ENCODE measurements at places on chromosomes 2 and 18.
A peak's percentile ranks its signal among the peaks of the same experiment; 100 is the strongest.

DNA sequence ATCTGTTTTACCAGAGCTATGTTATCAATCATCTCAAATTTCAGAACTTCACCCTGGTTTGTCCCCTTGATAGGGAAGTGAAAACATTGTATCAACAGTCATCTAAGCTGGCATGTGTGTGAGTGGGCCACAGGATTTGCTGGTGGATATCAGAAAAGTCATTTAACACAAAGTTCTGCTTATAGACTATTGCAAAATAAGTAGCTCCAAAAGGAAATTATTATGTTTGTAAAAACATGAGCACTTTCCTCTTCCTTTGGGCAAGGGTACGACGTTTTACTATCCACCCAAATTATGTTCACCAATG is 20.7 kb upstream of the COPS8 start:
- DNase-seq, result no peak

- no peak for DNase-seq
These were observed 126.7 kb upstream of the TMEM200C start for GRCh38 chr18:6022074-6022444.

- DNase-seq, result no peak
These were observed 265.1 kb downstream of the NEDD4L start for GRCh38 chr18:58309099-58309498.

GRCh38 chr18:48850822-48851598 is 99.8 kb downstream of the SMAD7 start:
- no peak for DNase-seq

DNA sequence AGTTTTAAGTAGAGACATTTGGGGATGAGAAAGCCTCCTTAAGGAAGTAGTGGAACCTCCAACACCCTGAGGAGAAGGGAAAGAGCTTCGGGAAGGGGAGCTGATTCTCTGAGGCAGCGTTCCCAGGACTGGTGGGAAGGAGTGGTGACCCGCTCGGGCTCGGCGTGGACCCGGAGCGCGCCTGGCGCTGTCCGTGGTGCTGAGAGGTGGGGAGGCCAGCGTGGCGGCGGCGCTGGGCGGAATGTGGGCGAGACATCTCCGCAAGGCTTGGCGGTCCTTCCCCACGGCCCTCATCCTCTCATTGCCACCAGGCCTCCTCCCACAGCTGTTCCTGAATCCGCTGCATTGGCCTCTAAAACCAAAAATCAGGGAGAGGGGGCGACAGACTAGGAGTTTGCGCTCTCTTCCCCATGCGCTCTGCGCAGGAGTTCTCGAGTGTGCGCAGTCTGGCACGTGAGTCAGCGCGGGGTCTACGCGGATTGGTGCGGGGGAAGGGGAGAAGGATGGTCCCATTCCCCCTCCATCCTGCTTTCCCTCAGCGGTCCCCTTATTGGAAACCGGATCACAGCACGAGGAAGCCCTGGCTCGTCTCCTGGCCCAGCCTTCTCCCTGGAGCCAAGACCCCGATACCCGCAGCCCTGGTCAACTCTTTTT is 857 bp downstream of the RESP18 start:
- DNase-seq, result no peak

- DNase-seq, result no peak
These were observed 408.7 kb upstream of the HS6ST1 start for GRCh38 chr2:128727404-128727803.

GRCh38 chr2:74747411-74748080 is 86.4 kb upstream of the HK2 start:
- no peak for DNase-seq

- DNase-seq, result no peak
These were observed 217.0 kb upstream of the PIEZO2 start for GRCh38 chr18:11366410-11366809.

DNA sequence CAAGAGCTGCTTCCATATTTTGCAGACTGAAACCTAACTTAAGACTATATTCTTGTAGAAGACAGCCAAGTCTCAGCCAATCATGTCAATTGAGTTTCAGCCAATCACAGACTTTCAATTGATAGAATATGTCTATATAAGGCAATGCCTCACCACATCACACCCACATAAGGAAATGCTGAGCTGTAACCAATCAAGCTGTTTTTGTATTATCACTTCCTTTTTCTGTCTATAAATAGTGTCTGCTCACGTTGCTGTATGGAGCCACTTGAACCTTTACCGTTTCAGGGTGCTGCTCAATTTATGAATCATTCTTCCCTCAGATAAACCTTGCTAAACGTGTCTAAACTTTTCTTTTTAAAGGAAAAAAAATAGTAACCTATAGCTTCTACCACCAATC is 1554.4 kb upstream of the LRRTM1 start:
- no peak for DNase-seq

GRCh38 chr2:9793156-9793917 is 49.9 kb upstream of the TAF1B start:
- no peak for DNase-seq

- DNase-seq, result peak; percentile 21
These were observed 28.5 kb downstream of the HRH4 start for GRCh38 chr18:24488824-24489493.

DNA sequence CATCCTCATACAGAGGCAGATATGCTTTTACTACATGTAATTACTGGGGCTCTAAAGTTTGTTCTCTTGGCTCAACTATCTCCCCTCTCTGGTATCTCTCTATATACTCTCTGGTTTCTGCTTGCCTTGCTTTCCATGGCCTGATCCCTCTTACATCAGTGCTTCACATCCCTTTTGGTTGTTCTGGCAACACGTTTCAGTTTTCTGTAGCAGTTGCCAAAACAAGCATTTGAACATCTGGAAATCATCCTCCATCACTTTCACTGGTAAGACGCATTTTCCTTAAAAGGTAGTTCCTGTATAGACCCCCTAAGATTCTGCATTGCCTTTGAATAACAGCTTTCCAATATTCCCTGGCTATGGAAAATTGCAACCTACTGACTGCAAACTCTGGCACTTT is 25.9 kb downstream of the COL5A2 start:
- no peak for DNase-seq

DNA sequence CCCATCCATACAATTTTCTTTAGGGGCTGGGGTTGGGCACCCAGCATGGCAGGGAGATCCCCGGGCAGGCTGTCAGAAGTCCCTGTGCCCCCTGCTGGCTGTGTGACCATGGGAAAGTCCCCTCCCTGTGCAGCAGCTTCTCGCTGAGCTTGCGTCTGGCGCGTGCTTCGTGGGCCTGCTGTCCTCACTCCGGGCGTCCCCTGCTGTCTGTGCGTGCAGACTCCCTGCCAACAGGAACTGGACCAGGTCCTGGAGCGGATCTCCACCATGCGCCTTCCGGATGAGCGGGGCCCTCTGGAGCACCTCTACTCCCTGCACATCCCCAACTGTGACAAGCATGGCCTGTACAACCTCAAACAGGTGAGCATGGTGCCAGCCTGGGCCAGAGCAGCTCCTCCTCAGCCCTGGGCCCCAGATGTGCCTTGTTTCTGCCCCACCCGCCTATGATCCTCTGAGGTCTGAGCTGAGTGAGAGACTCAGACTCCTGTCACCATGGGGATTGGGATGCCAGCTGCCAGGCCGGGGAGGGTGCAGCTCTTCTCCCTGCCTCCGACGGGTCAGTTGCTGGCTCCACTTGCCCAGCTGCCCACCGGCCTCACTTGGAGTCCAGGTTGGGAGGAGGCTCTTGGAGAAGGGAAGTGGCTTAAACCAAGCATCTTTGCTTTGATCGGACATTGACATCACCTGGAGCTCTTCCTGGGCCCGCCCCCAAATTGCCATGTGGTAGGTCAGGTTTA is 28.6 kb downstream of the IGFBP2 start:
- DNase-seq, result no peak

- DNase-seq, result no peak
These were observed 58.3 kb upstream of the UPP2 start for GRCh38 chr2:158043181-158043948.

DNA sequence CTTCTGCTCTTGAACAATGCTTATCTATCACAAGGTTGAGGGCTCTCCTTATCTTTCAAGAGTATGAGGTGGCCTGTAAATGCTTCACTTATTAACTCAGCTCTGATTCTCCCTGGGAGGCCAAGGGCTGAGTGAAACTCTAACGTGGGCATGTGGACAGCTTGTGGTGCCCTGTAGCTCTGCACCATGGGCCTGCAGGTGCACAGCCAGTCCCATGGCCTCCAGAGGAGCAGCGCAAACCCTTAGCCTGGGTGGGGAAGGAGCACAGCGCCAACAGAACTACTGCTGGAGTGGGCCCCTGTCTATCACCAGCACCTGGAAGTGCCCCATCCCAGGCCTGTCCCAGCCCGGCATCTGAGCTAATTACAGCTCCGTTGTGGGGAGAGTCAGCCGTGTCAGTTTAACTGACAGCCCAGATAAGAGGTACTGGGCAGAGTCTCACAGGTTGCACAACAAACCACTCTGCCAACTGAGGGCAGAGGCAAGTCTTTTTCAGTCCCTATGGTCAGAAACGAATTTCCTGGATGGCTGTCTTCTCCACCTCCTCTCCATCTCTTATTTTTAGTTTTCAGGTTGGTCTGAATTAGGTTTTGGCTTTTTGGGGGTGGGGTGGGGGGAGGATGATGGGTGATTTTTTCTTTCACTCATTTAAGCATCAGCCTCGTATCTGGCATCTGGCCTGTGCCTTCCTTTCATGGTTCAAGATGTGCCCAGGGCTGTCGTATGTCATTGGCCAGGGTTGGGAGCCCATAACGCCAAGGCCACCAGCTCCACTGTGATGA is 219.5 kb downstream of the BCL2 start:
- no peak for DNase-seq

- DNase-seq, result no peak
These were observed 24.1 kb downstream of the TRABD2A start for GRCh38 chr2:84856787-84857186.

DNA sequence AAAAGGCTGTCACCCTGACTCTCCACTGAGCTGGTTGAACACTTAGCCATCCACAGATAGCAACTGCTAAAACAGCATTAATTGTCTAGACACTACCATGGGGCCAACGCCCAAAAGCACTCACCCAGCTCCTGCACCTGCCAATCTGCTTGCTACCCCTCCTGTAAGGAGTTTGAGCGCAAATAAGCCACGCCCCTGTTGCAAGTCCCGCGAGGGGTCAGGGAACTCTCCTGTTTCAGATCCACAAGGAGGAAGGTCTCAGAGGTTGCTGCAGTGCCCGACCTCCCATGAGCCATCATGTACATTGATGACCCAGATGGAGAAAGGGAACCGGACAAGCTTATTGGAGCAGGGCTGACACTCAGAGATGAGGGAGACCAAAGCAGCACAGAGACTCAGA is 106.8 kb downstream of the ZNF516 start:
- no peak for DNase-seq

DNA sequence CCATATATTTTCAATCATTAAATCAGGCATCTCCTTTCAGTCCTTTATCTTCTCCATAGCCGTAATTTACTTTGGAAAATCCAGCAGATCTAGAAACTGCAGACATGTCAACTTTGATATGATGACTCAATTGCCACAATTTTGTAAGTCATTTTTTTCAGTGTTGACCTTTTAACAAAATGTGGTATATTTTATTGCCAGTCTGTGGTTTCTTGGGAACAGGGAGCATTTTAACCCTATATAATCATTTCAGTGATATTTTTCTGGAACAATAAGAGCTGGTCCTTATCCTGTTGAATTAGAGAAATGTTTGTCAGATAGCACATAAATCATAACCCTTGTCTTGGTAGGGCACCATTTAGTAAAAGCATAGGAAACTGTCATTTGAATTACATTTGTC is 90.9 kb upstream of the UBXN4 start:
- no peak for DNase-seq

DNA sequence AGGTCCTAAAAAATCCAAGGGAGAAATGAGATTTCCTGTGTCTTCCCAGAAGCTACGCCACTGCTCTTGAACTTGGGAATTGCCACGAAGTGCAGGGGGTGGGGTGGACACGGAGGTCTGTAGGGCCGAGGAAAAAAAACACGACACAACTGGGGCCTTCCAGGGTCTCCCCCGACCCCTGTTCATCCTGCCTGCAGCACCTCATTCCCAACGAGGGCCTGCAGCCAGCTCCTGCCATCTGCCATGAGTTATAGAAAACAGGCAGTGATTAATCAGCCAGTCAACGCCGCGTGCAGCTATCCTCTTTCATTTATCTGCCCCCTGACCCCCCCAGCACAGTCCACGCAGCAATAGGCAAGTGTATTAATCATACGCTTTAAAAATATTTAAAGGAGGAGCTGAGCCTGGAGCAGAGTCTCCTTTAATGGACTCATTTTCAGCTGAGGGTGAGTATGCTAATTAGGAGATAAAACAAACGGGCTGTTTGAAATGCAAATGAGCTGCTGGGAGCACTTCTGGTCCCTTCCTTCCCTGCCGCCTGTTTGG is 209.9 kb downstream of the TFCP2L1 start:
- DNase-seq, result peak; percentile 88

- no peak for DNase-seq
These were observed 31.9 kb downstream of the C2orf74 start for GRCh38 chr2:61193670-61194561.

DNA sequence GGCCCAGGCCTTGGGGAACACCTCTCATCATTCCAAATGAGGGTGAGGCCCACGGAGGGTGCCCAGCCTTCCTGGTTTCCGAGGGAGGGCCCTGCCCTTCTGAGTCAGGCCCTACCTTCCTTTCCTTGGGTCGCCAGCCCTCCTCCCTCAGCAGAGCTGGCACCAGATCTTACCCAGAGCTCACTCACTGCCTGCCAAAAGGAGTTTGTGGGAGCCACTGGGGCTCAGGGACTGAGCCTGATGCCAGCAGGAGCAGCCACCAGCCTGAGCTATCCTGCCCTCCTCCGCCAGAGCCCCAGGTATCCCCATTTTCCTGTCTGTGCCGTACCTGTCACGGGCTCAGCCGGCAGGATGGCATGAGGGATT is 64.1 kb downstream of the NRP2 start:
- DNase-seq, result no peak

- no peak for DNase-seq
These were observed 53.9 kb downstream of the SPATS2L start for GRCh38 chr2:200360364-200360763.

DNA sequence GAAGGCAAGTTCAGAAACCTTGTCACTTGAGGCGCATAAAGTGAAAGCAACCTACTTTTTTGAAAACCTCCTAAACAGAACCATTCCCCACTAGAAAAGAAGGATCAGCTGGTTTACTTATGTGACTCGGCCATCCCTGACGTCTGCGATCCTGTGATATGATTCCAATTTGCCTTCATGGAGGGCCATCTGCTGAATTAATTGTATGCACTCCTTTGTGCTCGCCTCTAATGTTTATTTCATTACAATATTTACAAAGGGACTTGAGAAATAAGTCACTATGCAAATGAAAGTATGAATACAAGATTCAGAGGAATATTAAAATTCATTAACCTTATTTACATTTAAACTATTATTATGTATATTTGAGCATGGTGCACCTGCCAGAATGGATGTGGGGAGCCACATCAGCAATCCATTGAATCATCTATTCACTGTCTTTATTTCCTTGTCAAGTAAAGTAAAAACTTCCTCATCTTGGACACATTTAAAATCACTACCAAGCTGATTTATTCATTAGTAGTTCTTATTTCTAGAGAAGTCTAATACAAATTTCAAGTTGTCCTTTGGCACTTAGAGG is 96.5 kb downstream of the RBM43 start:
- DNase-seq, result no peak

DNA sequence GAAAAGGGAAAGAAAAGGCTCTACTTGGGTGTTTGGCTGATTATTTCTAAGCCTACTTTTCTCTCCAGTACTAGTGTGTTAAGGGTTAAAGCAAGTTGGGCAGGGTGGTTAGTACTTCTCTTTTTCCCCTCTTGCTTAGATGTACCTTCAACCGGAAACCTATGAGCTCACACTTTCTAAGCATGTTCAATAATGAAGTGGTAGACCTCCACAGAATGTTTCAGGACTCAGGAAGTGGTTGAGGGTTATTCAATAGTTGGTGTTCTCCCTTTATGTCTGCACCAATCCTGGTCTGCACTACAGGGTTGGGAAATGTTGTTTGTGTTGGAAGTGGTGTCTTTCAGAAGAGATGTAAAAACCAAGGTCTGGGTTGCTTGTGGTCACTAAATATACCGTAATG is 137.1 kb downstream of the ZEB2 start:
- no peak for DNase-seq
